Neural crest cell (in vitro differentiated cells): ENCODE measurements at places on chromosomes 16 and 17. TPM values are rescaled to one million over a fixed set of nuclear protein-coding genes. Genes with fewer than 3 reads are reported as not detected.

- H3K27ac ChIP-seq, result peak overlapping the region; percentile 12
- DNase-seq, result no peak
- H3K4me1 ChIP-seq, result peaks cover 20% of the 10 kb centered on the region
- no peaks in the 10 kb centered on the region for H3K27me3 ChIP-seq
- no peak overlapping the region for H3K4me3 ChIP-seq
Observed at GRCh38 chr16:4217204-4218131, 24.4 kb downstream of the SRL start.

GRCh38 chr17:81365148-81365600 is 30.1 kb upstream of the BAHCC1 start:
- no peaks in the 10 kb centered on the region for H3K36me3 ChIP-seq
- DNase-seq, result peak; percentile 40
- no peak overlapping the region for H3K4me3 ChIP-seq
- H3K27me3 ChIP-seq, result peaks cover 16% of the 10 kb centered on the region
- H3K27ac ChIP-seq, result peak overlapping the region; percentile 43
- peaks cover 27% of the 10 kb centered on the region for H3K4me1 ChIP-seq

- H3K27me3 ChIP-seq, result peaks cover 4% of the 10 kb centered on the region
- peak overlapping the region; percentile 92 for H3K4me3 ChIP-seq
- H3K27ac ChIP-seq, result peak overlapping the region; percentile 87
- no peak for DNase-seq
Observed at GRCh38 chr16:528111-529011, 849 bp downstream of the CAPN15 start.

GRCh38 chr17:14717859-14718258 is 417.0 kb downstream of the HS3ST3B1 start:
- H3K27me3 ChIP-seq, result no peaks in the 10 kb centered on the region
- H3K4me1 ChIP-seq, result no peaks in the 10 kb centered on the region
- H3K36me3 ChIP-seq, result peaks cover 4% of the 10 kb centered on the region
- no peak for DNase-seq
- no peak overlapping the region for H3K27ac ChIP-seq
- H3K4me3 ChIP-seq, result no peak overlapping the region

DNA sequence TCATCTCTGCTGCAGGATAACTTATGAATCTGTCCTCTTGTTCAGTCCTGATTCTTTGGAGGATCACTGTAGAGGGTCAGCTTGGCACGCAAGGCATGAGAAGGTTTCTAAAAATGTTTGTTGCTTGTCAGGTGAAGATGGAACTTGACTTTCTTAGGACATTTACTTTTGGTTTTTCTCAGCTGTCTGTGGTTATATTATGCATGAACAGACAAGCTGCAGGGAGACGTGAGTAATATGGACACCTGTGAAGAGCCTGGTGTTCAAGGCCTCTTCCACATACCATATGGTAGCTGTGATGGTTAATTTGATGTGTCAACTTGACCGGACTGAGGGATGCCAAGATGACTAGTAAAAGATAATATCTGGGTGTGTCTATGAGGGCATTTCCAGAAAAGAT is 270.2 kb upstream of the CPHXL start:
- DNase-seq, result no peak
- no peak overlapping the region for H3K4me3 ChIP-seq
- H3K4me1 ChIP-seq, result no peaks in the 10 kb centered on the region
- no peak overlapping the region for H3K27ac ChIP-seq

GRCh38 chr16:35463358-35463757 is 2003.9 kb downstream of the TP53TG3F start:
- H3K36me3 ChIP-seq, result peaks cover 8% of the 10 kb centered on the region
- no peak overlapping the region for H3K27ac ChIP-seq
- DNase-seq, result no peak
- H3K4me3 ChIP-seq, result no peak overlapping the region
- H3K27me3 ChIP-seq, result no peaks in the 10 kb centered on the region
- H3K4me1 ChIP-seq, result no peaks in the 10 kb centered on the region

The PRR35 gene
- total RNA-seq, result not detected in 2 replicates

DNA sequence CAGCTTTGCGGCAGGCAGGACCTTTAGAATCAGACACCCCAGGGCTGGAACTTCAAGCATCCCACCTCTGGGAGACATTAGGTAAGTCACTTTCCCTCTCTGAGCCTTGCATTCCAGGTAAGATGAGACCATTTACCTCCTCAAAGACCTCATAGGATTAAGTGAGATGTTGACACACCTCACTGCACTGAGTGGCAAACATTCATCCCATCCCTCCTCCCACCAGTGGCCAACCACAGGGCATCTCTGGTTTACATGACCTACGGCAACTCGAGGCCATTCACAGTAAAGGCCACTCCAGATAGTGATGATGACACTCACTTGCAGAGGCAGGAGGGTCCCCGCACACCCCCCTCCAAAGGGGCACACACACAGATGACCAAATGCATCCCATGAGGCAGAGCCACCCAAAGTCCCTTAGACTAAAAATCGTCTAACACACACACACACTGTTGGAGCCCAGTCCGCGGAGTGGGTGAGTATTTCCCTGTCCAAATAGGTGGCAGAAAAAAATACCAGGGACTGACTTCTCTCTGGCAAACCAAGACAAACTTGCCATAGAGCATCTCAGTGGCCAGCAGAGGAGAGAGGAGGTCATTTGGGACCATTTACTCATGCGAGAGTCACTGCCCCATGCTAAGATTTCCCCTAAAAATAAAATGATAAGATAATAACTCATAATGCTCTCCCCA is 454.9 kb downstream of the SOX9 start:
- peaks cover 73% of the 10 kb centered on the region for H3K27me3 ChIP-seq
- peak overlapping the region; percentile 78 for H3K27ac ChIP-seq
- H3K4me3 ChIP-seq, result peak overlapping the region; percentile 88
- H3K4me1 ChIP-seq, result peaks cover 86% of the 10 kb centered on the region

DNA sequence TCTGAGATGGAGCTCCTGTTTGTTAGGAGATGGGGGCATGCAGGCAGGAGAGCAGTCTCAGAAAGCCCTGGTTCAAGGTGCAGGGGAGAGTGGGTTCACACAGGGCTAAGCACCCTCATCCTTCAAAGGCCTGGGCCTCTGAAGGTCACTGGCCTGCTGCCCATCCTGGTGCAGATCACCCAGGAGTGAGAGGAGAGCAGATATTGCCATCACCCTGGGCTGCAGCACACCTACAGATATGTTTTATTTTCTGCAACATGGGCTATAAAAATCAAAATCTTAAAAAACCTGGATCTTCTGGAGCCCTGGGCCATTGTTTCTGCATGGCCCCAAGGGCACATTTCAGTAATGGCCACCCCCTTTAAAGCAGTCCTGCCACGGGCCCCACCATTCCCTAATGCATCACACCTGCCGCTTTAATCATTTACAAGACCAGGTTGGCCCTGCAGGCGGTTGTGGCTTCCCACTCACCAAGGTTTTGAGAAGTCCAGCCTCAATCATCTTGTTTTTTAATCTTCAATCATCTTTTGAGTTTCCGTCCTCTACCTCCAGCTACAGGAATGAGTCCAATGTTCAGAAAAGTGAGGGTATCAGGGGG is 20.4 kb upstream of the NUP93 start:
- H3K4me1 ChIP-seq, result no peaks in the 10 kb centered on the region
- DNase-seq, result no peak
- peak overlapping the region; percentile 88 for H3K27ac ChIP-seq
- no peaks in the 10 kb centered on the region for H3K36me3 ChIP-seq
- H3K27me3 ChIP-seq, result no peaks in the 10 kb centered on the region
- no peak overlapping the region for H3K4me3 ChIP-seq

- no peaks in the 10 kb centered on the region for H3K27me3 ChIP-seq
- no peak for DNase-seq
- no peak overlapping the region for H3K4me3 ChIP-seq
Observed at GRCh38 chr16:12775656-12776236, 27.9 kb downstream of the CPPED1 start.

GRCh38 chr17:38915639-38915995 is 9.8 kb upstream of the LASP1NB start:
- no peak overlapping the region for H3K27ac ChIP-seq
- no peaks in the 10 kb centered on the region for H3K27me3 ChIP-seq
- peaks cover 6% of the 10 kb centered on the region for H3K36me3 ChIP-seq
- H3K4me3 ChIP-seq, result no peak overlapping the region
- DNase-seq, result no peak

GRCh38 chr16:2707368-2708289 is 12.4 kb downstream of the PRSS27 start:
- no peaks in the 10 kb centered on the region for H3K4me1 ChIP-seq
- no peak for DNase-seq
- H3K27ac ChIP-seq, result no peak overlapping the region
- H3K27me3 ChIP-seq, result no peaks in the 10 kb centered on the region
- H3K4me3 ChIP-seq, result no peak overlapping the region

The SLC35G6 gene
- total RNA-seq, result not detected in 2 replicates

- no peak for DNase-seq
- no peak overlapping the region for H3K4me3 ChIP-seq
- H3K27ac ChIP-seq, result no peak overlapping the region
- peaks cover 24% of the 10 kb centered on the region for H3K36me3 ChIP-seq
- H3K4me1 ChIP-seq, result peaks cover 13% of the 10 kb centered on the region
Observed at GRCh38 chr17:814371-814770, 32.2 kb downstream of the MRM3 start.

- H3K27me3 ChIP-seq, result no peaks in the 10 kb centered on the region
- H3K27ac ChIP-seq, result no peak overlapping the region
- no peaks in the 10 kb centered on the region for H3K36me3 ChIP-seq
- no peak overlapping the region for H3K4me3 ChIP-seq
Observed at GRCh38 chr16:14509675-14510132, 120.4 kb downstream of the PARN start.

DNA sequence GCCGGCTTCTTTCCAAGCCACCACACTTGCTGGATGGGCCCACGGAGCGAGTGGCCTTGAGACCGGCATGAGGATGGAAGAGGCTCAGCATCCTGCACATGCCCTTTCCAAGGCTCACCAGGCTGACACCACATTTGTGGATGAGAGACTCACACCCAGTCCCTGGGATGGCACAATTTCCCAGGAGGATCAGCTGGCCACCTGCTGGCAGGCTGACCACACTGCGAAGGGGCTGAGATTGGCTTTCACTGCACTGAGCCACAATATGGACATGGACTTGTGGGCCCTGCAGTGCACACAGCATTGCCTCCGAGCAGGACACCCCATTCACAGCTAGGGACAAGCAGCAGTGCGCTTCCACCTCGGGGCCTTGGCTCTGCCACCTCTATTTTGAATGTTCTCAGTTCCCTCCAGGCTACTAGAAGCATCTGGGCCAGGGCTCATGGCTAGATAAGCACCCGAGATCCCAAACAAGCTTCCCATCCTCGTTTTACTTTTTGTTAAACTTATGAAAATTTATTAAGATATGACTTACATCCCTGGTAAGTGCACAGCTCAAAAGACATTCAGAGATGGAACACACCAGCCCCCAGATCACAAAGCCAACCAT is 25.3 kb upstream of the KSR1 start:
- DNase-seq, result peak; percentile 50
- no peaks in the 10 kb centered on the region for H3K27me3 ChIP-seq
- H3K4me1 ChIP-seq, result no peaks in the 10 kb centered on the region
- peak overlapping the region; percentile 78 for H3K27ac ChIP-seq
- H3K4me3 ChIP-seq, result no peak overlapping the region

DNA sequence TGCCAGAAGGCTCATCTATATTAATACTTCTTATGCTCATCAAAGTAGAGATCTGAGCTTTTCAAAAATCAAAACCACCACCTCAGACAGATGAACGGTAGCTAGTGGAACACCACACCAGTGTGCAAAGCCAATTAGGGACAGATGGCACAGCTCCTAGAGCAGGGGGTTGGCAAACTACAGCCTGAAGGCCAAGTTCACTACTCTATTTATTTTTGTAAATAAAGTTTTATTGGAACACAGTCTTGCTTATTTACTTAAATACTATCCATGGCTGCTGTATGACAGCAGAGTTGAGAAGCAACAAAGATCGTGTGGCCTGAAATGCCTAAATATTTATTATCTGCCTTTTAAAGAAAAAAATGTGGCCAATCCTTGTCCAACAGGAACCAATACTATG is 56.8 kb downstream of the AMFR start:
- H3K27me3 ChIP-seq, result no peaks in the 10 kb centered on the region
- peaks cover 7% of the 10 kb centered on the region for H3K36me3 ChIP-seq
- no peak overlapping the region for H3K27ac ChIP-seq
- no peak for DNase-seq
- H3K4me1 ChIP-seq, result peaks cover 4% of the 10 kb centered on the region
- no peak overlapping the region for H3K4me3 ChIP-seq

DNA sequence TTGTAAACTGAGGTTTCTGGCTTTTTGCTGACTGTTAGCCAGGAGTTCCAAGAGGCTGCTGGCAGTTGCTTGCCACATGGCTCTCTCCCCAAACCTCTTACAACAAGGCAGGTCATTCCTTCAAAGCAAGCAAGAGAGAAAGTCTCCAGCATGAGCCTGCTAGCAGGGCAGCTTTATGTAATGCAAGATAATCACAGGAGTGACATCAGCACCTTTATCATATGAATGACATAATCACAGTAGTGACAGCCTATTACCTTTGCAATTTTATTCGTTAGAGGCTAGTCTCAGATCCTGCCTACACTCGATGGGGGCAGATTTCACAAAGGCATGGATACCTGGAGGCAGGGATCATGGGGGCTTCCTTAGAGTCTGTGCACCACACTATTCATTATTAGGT is 79.5 kb upstream of the KCNJ16 start:
- H3K36me3 ChIP-seq, result no peaks in the 10 kb centered on the region
- H3K27ac ChIP-seq, result no peak overlapping the region
- DNase-seq, result no peak
- H3K4me1 ChIP-seq, result peaks cover 9% of the 10 kb centered on the region

DNA sequence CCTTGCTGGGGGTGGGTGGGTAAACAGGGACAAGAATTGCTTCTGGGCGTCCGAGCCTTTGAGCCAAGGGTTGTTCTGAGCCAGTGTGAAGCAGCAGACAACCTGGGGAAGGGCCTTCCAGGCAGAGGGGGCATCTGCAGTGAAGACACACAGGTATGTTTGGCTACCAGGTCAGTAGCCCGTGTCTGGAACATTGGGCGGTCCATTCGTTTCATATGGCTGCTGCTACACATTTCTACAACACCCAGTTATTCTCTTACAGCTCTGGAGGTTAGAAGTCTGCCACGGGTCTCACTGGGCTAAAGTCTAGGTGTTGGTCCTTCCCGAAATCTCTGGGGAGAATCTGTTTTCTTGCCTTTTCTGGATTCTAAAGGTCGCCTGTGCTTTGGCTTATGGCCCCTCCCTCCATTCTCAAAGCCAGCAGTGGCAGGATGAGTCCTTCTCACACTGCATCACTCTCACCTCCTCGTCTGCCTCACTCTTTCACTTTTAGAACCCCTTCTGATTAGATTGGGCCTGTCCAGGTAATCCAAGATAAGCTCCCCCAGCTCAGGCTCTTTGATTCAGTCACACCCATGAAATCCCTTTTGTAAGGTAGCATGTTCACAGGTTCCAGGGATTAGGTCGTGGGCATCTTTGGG is 136.1 kb downstream of the CLEC16A start:
- H3K4me1 ChIP-seq, result peaks cover 23% of the 10 kb centered on the region
- no peak overlapping the region for H3K4me3 ChIP-seq
- H3K27me3 ChIP-seq, result no peaks in the 10 kb centered on the region
- H3K36me3 ChIP-seq, result no peaks in the 10 kb centered on the region
- no peak overlapping the region for H3K27ac ChIP-seq
- no peak for DNase-seq

GRCh38 chr16:19948186-19949104 is 63.8 kb upstream of the GPRC5B start:
- no peaks in the 10 kb centered on the region for H3K4me1 ChIP-seq
- DNase-seq, result no peak
- H3K27ac ChIP-seq, result no peak overlapping the region
- no peak overlapping the region for H3K4me3 ChIP-seq

- H3K36me3 ChIP-seq, result peaks cover 2% of the 10 kb centered on the region
- no peak overlapping the region for H3K27ac ChIP-seq
- H3K27me3 ChIP-seq, result peaks cover 57% of the 10 kb centered on the region
- no peak overlapping the region for H3K4me3 ChIP-seq
- H3K4me1 ChIP-seq, result peaks cover 32% of the 10 kb centered on the region
- no peak for DNase-seq
Observed at GRCh38 chr16:54430491-54431030, 144.0 kb upstream of the IRX3 start.

- no peak overlapping the region for H3K4me3 ChIP-seq
- no peak for DNase-seq
- peaks cover 21% of the 10 kb centered on the region for H3K4me1 ChIP-seq
- H3K27me3 ChIP-seq, result no peaks in the 10 kb centered on the region
Observed at GRCh38 chr17:59786536-59787319, 79.3 kb downstream of the VMP1 start.
